Cortex of kidney (tissue), 1 donor: ENCODE measurements at places on chromosomes 3 and 15.

GRCh38 chr15:89999676-90000185 is 1.4 kb upstream of the ZNF710 start:
- DNase-seq = no peak

DNA sequence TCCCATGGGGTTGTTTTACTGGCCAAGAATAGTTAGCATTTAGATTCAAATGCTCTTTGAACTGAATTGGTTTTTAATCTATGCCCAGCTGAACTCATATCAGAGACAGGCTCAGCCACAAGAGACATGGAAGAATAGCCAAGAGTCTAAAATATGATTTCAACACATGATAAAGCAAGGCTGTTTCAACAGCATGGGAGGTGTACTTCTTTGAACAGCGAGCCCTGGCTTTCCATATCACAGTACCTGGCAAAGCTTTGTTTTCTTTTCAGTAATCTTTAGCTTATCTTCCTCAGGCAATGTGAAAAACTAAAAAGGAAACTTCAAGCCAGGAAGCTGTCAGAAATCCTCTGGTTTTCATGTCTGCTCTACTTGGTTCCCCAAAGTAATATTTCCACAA is 413.6 kb upstream of the ADAMTS9 start:
- no peak for DNase-seq

- no peak for DNase-seq
These were observed 48.5 kb downstream of the AMOTL2 start for GRCh38 chr3:134325706-134326105.

DNA sequence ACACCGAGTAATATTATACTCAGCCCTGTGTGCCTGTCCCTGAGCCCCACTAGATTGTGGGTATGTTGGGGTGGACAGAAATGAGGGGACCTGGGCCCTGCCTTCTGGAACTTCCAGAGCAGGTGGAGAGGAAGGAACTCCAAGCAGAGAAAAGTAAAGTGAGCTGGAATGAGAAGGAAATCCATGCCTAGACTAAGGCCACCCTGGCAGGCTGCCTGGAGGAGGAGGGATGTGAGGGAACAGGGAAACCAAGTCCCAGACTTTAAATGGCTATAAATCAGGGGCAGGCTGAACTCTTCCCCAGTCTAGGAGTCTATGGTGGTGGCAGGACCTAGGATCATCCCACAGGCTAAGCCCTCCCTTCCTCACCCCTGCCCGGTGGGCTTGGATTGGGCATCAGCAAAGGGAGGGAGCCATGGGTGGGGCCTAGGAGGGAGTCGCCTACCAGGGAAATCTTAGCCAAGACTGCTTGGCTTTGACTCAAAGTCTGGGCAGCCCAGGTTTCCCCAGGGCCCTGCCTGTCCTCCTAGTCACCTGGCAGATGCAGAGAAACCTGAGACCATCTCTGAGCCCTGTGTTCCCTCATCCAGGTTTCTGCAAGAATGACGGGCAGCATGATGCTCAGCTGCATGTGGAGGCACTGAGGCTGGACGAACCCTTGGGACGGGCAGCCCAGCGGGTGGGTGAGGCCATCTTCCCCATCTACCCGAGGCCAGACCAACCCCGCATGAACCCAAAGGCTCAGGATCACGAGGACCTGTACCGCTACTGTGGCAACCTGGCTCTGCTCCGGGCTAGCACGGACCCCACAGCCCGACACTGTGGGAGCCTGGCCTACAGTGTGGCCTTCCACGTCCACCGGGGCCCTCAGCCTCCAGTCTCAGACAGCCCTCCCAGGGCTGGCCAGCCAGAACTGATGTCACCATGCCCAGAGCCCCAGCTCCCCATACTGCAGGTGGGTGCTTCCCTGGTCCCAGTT is 15.6 kb upstream of the STRA6 start:
- no peak for DNase-seq

DNA sequence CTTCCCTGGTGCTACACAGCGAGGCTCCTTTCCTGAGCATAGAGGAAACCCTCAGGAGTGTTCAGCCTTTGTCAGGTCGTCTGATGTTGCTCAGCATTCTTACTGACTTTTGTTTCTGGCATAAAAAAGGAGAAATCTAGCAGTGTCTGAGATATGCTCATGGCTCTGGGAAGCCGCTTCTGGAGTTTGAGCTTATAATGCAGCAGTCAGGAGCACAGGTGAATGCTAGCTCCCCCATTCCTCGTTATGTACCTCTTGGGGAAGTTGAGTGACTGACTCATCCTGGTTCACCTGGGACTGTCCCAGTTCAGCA is 49.2 kb upstream of the MYZAP start:
- DNase-seq = no peak

DNA sequence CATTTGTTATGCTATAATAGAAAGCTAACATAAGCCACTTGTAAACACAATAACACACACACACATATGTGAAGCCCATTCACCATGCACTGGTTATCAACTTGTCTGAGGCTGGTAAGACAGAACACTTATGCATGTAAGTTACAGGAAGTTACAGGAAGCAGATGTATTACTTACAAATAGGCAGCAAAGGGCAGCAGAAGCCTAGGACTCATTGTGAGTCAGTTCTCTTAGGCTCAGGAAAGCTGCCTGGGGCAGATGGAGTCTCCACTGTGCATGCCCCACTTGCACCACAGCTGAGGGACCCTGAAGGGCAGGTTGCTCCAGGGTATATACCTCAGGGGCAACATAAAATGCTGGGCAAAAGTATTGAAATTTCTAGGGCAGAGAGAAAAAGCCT is 748.8 kb upstream of the CCDC54 start:
- no peak for DNase-seq

GRCh38 chr3:30273304-30274072 is 332.9 kb upstream of the TGFBR2 start:
- DNase-seq = no peak

GRCh38 chr3:40237889-40238571 is 71.5 kb upstream of the EIF1B start:
- no peak for DNase-seq

GRCh38 chr3:67415511-67415910 is 238.9 kb downstream of the SUCLG2 start:
- DNase-seq = no peak

GRCh38 chr3:112089956-112090886 is 4.0 kb downstream of the C3orf52 start:
- DNase-seq = no peak

DNA sequence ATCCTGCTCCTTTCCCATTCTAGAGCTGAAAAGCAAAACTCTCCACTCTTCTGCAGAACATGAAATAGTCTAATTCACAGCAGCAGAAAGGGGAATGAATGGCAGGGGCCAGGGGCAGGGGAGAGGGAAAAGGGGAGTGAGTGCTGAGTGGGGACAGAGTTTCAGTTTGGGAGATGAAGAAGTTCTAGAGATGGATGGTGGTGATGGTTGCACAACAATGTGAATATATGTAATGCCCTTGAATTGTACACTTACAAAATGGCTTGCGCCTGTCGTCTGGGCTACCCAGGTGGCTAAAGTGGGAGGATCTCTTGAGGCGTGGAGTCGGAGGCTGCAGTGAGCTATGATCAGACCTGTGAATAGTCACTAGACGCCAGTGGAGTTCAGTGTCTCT is 78.5 kb upstream of the MEF2A start:
- no peak for DNase-seq

DNA sequence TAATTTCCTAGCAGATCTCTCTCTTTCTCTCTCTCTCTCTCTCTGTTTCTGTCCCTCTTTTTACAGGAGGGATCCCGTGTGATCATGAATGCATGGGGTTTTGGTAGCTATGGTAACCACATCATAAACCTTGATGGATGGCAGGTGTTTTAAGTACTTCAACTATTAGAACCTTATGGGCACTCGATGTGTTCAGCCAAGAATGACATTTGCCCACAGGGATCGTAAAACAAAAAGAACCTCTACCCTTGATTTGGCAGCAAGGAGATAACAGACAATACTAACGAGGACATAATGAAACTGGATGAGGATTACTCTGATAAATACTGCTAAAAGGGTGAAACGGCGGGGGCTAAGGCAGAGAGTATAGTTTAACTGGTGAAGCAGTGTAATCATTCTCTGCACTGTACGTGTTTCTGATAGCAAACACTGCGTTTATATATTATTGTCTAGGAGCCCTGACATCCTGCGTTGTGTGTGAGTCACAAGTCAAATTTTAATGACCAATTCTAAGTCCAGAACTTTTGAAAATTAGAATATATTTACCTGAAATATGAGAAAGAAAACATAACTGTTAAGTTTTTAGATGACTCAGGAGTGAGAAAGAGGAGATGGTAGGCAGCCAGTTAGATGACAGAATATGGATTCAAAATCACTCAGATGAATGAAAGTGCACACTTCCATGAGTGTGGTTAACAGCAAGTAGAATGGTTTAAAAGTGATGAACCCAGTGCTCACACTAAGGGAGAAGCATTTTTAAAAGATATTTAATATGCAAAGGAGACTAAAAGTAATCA is 80.3 kb downstream of the OTOL1 start:
- DNase-seq = no peak

DNA sequence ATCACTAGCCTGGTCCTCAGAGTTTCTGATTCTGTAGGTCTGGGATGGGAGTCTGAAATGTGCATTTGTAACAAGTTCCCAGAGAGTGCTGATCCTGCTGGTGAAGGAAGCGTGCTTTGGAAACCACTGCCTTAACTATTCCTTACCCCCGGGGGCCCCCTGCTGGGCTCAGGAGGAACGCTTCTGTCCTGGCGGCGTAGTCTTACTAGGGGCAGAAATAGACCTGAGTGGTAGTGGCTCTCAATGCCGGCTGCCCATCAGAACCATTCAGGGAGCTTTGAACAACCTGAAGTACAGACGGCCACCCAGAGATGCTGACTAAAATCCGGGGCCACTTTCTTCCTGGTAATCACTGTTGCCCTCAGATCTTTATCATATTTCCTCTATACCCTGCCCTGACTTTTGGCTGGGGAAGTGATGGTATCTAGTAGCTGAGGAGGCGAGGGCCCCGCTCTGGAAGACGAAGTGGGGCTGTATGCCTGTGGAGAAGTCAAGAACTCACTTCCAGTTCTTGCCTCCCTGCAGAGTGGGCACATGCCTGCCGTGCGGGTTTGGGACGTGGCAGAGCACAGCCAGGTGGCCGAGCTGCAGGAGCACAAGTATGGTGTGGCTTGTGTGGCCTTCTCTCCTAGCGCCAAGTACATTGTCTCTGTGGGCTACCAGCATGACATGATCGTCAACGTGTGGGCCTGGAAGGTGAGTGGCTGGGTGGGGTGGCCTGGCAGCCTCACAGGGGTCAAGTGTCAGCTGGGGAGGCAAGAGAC is 16.3 kb upstream of the JMJD7 start:
- DNase-seq = no peak

DNA sequence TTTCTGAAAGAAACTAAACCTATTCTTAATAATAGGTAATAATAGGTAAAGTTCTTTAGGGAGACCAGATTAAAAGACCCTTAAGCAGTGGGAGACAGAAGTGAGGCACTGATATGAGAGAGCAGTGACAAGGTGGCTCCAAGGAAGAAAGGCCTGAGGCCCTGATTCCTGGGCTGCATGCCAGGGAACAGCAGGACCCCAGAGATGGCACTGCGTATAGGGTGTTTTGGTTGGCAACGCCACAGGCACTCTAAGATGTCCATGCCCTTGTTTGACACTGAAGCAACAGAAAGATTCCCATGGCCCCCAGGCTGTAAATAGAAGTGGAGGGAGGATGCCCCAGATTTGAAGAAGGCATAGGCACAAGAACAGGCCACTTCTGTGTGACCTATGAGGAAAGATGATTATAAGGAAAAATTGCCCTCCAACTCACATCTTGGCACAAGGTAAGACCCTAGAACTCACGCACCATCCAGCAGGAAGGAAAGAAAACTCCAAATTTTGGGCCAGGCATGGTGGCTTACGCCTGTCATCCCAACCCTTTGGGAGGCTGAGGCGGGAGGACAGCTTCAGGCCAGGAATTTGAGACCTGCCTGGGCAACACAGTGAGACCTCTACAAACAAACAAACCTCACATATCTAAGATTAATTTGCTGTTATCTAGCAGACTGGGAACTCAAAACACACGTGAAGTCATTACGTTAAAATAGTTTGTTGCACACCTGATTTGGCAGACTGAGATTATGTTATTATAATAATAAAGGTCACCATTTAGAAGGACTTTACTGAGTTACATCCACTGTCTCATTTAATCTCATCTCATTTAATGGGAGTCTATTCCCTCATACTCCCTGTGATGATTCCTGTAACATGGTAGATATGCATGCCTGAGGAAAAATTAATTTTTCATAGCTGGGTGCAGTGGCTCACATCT is 10.5 kb upstream of the BLM start:
- no peak for DNase-seq
